Amygdala (tissue), 56 donors: ENCODE measurements at places on chromosomes 7 and 10.

DNA sequence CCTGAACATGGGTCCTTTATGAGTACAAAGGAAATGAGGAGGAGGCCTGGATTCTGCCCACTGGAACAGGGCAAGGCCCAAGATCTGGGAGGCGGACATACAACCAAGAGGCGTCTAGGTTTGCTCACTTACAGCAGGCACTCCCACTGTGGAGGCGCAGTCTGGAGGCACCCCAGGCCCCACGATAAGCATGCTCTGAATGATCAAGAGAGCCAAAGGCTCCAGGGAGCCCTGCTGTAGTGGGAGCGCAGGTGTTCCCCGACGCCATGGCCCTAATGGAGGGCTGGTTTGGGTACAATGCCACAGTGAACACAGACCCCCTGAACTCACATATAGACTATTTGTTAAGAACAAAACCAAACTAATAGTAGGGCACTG is 88.1 kb downstream of the FAM53B start:
- no peak for DNase-seq

- DNase-seq = peak; percentile 34
Measured at GRCh38 chr7:41940760-41941343, 238.0 kb upstream of the INHBA start.

GRCh38 chr10:32111585-32111984 is 55.4 kb upstream of the KIF5B start:
- DNase-seq = no peak

- DNase-seq = no peak
Measured at GRCh38 chr10:340646-341045, 205.4 kb downstream of the ZMYND11 start.

DNA sequence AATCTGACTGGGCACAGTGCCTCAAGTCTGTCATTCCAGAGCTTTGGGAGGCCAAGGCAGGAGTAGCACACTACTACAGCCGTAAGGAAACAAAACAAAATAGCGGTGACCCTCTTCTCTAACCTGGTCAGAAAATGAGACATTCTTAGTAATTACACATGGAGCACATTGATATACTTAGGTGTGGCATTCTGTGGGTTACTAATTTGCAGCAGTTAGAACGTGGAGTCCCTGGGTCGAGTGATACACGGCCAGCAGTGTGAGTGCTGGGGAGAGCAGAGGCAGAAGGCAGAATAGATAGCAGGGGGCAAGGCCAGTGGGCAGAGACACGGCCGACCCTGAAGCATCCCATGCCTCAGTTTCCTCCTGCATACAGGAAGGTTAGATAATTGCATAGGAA is 28.9 kb upstream of the SFMBT2 start:
- no peak for DNase-seq

- DNase-seq = no peak
Measured at GRCh38 chr10:130689743-130690626, 553.8 kb downstream of the GLRX3 start.

DNA sequence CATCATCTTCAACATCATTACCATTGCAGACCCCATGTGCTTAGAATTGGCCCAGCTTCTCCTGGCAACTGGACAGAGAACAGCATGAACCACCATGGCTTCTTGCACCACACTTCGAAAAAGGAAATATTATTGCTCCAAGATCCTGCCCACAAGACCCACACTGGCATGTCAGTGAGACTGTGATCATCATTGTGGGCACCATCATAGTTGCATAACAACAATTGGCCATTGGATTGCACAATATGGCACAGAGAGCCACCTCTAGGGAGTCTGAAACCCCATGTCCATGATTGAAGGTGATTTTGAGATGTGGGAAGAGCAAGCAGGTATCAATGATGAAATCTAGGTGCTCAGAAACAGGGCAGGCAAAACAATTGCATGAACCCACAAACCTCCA is 918.9 kb downstream of the GRID1 start:
- DNase-seq = no peak

DNA sequence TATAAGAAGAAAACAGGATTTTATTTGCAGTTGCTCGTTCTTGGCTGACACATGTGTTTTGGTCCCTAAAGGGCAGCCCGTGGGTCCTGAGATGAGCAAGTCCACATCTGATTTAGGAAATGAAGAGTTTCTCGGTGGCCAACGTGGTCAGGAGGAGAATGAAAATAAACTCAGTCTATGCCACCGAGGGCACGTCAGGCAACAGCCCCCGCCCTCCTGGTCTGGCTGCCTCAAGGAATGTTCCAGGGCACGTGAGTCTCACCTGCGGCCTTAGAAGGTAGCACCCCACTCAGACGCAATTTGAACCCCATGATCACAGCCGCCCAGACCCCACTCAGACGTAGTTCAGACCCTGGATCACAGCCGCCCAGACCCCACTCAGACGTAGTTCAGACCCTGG is 197.2 kb downstream of the ADARB2 start:
- DNase-seq = no peak

DNA sequence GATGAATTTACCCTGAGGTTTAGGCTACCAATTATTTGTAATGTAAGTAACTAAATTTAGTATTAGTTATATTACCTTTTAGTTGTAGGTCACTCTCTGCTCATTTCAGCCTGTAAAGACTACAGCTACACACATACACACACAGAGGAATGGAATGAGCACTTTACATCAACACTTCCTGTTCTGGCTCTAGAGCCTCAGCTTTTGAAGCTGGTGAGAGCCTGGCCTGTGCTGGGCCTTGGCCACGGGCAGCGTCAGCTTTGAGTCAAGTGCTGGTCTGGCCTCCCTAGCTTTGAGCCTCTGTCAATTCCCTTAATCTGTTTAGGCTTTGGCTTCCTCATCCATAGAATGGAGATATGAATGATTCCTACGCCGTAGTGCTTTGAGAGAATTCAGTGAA is 141.7 kb downstream of the EGFR start:
- no peak for DNase-seq

DNA sequence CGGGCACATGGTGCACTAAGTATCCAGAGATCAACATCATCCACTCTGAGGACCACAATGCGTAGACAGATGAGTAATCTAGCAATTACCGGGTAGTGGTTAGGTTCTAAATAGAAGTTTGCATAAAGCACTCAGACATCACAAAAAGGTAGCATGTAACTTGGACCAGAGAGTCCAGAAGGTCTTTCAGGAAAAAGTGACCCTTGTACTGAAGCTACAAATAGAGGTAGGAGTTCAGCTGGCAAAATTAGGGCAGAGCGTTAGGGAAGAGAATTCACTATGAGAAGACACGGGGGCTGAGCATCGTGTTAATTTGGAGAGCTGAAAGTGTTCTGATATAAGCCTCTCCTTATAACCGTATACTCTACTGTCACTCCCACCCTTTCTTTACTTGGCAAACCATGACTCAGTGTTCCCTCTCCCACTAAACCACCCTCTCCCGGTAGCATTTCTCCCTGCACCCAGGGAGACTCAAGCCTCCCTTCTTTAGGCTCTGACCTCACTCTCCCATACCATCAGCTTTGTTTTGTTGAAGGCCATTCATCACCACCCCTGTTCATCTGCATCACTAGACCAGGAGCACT is 222.2 kb upstream of the FZD1 start:
- no peak for DNase-seq

- no peak for DNase-seq
Measured at GRCh38 chr7:25625306-25625992, 397.2 kb upstream of the NPVF start.

DNA sequence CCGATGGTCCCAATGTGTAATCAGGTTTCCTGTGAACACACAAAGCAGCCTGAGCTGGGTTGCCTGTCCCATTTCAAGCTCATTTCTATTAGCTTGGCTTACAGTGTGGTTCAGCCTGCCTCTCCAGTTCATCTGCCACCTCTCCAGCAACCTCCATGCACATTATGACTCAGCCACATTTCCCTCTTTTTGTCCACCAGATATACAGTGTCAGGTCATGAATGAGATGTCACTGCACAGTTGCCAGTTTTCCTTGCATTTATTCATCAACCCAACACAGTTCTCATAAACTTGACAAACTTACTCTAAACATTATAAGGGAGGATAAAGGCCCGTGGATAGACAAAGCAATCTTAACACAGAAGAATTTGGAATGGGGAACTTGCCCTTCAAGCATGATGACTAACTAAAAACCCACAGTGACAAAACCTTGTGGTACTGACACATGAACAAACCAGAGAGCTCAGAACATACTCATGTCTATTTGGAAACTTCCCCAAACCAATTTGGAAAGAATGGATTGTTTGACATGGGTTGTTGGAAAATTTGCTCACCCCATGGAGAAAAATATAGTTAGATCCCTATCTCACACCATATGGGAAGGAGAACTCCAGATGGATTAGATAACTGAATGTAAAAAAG is 2.5 kb upstream of the CFAP58 start:
- no peak for DNase-seq

DNA sequence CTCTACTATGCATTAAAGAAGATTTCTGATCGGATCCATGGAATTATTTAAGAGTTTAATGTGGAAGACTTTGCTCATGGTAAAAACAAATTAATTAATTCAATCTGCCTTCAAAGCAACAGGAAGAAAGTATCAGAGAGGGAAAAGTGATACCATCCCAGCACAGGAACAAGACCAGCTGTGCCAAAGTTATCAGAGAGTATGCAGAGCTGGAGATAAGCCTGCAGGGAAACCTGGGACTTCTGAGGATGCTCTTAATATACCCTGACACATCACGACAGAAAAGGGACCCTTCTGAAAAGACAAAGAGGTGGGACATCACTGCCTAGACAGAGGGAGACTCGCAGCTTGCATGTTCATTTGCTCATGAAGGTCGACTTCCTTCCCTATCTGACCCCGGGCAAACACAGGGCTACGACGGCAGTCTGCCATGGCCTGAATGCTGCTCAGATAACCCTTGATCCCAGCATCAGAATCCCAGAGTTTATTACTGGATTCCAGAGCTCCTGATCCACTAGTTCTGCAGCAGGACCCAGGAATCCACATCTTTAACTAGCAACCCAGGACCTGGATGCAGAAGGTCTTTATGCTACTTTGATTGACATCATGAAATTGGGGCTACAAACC is 29.5 kb downstream of the FAM171A1 start:
- DNase-seq = no peak

GRCh38 chr10:30014511-30014910 is 44.9 kb downstream of the JCAD start:
- no peak for DNase-seq

- no peak for DNase-seq
Measured at GRCh38 chr7:111873963-111874690, 311.8 kb upstream of the IMMP2L start.

GRCh38 chr10:86023931-86024280 is 342.7 kb downstream of the GRID1 start:
- no peak for DNase-seq

DNA sequence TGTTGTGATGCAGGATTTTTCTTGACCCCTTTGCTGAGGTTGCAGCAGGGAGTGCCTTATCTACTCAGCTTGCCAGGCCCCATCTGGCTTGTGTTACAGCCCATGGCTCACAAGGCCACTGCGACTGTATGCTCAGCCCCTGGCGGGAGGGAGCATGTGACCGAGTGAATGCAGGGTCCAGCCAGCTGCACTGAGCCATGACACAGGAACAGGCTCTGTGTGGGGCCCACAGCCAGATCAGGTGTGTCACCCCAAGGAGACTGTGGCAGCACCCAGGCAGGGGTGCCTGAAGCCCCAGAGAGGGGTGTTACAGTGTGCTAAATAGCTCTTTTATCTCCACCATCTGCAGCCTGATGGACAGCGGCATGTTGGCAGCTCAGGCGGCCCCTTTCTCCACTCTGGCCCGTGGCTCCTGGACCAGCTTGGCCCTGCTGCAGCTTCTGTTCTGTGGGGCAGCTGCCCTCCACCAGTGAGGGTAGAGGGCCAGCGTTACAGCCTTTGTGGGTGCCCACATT is 2.6 kb upstream of the PCBD1 start:
- peak; percentile 26 for DNase-seq

GRCh38 chr10:32971536-32972091 is 13.6 kb upstream of the ITGB1 start:
- no peak for DNase-seq

GRCh38 chr10:3749600-3749999 is 35.4 kb downstream of the KLF6 start:
- no peak for DNase-seq
